ENCODE measurements at places on chromosomes 1 and 21.

DNA sequence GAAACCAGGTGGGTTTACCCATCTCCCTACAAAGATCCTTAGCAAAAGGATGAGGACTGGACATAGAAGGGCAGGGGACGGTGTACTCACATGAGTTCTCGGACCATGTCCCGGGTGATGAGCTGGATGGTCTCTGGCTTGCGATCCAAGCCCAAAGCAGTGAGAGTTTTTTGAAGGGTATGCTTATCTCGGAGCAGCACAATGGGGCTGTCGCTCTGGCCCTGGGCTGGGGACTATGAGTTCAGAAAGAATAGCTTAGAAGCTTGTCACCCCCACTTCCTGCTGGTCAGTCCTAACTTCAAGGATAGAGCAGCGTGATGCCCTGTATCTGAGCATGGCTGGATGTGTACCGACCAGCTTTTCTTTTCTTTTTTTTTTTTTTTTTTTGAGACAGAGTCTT, 9.6 kb downstream of the CFAP45 start:
- DNase-seq, result no peak

- no peak for DNase-seq
Measured at GRCh38 chr1:111746614-111746999, 7.4 kb upstream of the INKA2 start.

DNA sequence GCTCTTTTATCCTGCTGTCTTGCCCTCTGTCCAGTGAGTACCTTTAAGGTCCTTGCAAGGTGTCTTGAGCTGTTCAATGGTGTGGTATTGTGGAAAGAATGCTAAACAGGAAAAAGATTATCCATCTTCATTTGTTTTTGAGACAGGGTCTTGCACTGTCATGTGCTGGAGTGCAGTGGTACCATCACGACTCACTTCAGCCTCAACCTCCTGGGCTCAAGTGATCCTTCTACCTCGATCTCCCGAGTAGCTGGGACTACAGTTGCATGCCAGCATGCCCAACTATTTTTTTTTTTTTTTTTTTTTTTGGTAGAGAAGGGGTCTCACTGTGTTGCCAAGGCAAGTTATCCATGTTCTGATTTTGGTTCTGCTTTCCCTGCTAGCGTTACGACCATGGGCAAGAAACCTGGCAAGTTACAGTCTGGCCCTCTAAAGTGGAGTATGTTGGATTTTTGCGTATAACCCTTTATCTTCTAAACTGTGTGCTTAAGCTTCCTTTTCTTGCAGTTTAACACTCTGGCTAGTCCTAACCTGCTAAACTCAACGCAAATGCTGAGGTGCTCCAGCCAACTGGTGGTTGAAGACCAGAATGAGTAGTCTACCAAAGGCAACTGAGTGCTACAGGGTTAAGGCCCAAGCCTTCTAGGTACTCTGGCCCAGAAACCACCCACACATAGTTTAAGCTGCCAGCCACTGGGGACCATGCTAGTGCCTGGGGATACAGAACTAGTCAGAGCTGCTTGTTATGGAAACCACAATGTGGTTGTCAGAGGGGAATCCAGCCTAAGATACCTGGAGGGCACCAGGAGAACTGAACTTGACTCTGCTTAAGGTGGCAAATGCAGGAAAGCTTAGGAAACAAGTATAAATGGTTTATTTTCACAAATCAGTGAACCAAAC, 7.9 kb downstream of the RPL11 start:
- DNase-seq, result no peak

DNA sequence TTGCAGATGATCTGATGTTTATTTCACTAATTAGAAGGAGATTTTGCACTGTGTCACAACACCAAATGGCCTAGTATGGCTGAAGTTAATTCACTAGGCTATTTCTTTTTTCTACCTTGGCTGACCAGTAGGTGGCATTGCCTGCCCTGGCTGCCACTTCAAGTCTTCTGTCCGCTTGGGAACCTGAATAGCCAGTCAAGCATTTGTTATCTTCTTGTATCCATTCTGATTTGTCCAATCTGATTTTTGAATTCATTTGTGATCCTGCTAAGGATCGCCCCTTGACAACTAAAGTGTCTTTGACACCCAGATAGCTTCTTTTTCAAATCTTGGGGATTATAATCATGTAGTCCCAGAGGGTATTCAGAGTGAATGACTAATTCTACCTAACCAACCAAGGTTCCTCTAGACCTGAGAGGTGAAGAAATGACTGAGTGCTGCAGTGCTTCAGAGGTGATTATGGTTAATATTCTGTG, 99.4 kb downstream of the GIPC2 start:
- peak; percentile 90 for DNase-seq

GRCh38 chr1:228304766-228305395, 97.0 kb downstream of the OBSCN start:
- no peak for DNase-seq

DNA sequence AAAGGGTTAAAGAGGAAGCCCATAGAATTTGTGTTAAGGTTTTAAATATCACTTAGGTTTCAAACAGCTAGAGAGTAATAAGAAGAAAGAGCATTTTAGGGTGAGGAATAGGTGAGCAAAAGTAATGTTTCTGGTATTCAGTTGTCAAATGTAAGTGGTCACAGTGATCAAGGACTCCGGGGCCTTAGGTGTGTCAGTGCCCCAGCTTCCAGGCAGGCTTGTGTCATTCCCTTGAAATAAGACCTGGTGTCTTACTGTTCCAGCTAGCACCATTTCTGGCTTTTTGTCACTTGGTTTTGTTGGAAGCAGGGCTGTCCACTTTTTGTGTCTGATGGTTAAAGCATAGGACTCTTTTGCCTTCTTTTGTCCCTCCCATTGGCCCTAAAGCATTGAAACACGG, 69.6 kb downstream of the DYRK1A start:
- DNase-seq, result no peak

GRCh38 chr1:9456833-9457232, 82.4 kb upstream of the SLC25A33 start:
- no peak for DNase-seq

DNA sequence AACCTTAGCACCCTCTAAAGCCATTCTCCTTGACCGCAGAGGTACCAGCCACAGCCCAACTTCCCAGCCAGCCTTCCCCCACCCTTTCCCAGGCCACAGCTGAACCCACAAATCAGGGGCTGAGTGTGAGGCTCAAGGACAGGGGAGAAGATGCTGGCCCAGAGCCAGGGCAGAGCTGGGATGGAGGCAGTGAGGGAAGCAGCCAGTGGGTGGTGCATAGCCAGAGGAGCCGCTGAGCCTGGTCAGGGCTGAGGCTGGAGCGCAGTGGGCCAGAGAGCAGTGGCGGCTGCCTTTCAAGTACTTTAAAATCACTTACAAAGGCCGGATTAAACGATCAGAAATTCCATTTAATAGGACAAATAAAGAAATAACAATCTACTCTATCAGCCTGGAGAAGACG, 36.3 kb downstream of the DMAP1 start:
- DNase-seq, result peak; percentile 99

GRCh38 chr1:23322770-23323169, 21.3 kb downstream of the HNRNPR start:
- DNase-seq, result no peak

DNA sequence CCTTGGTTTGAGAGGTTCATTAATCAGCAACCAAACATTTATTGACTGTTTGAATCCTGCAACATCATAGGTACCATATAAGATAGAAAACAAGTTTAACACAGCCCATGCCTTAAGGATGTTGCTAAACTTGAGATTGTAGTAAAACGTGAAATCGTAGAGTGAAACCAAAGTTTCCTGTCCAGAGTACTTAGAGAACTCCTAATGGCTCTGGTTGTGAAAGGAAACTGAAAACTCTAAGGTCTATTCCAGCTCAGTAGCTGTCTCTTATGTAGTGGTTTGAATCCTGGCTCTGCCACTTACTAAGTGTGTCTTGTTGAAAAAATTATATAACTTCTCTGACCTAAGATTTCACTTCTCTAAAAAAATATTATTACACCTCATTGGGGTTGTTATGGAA, 310.9 kb downstream of the NTNG1 start:
- DNase-seq, result no peak

GRCh38 chr1:59007429-59007819, 223.6 kb upstream of the JUN start:
- DNase-seq, result no peak

GRCh38 chr21:44421901-44422840, 33.1 kb upstream of the LRRC3 start:
- no peak for DNase-seq
